HAP-1 (cell line): ENCODE measurements at places on chromosomes 5 and 9.

- DNase-seq, result no peak
Measured at GRCh38 chr5:179588166-179588565, 35.3 kb downstream of the HNRNPH1 start.

DNA sequence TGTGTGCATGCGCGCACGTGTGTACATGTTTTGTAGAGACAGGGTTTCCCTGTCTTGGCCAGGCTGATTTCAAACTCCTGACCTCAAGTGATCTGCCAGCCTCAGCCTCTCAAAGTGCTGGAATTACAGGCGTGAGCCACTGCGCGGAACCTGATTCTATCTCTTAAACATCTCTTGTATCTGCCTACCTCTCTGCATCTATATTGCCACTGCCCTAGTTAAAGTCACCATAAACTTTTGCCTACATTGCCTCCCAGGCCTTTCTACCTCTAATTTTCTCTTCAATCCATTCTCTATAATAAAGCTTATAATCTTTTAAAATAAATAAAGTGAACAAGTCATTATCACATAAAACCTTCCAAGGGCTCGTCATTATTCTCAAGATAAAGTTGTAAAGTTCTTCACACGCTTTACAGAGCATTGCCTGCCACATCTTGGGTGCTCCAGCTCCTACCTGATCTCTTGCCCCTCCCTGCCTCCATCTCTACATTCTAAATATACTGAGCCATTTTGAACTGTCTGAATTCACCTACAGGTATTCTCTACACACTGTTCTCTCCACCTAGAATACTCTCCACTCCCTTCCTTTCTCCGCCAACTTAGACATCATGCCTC lies 15.0 kb downstream of the TRPM6 start:
- DNase-seq, result no peak

DNA sequence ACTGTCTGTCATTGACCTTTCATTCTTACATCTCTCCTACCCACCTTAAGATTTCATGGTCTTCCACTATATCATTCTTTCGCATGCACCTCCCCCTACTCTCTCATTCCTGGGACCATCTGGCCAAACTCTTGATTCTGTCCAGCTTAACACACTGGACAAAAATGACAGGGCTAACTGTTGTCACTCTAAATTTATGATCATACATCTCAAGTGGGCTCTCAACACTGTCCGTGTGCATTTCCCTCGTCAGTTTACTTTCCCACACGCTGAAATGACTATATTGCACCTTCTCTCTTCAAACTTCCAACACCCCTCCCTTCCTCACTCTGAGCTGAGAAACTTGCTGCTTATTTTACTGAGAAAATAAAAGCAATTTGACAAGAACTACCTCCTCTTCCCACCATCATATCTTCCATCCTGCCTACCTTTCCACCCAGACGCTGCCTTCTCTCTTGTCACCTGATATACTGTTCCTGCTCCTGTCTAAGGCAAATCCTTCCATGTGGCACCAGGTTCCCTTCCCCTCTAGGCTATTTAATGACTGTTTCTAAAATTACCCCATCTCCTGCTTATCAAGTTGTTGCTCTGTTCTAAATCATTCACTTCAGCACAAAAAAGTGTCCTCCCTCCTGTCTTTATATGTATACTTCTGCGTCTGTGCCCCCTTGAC lies 8.1 kb upstream of the KLF9 start:
- no peak for DNase-seq

DNA sequence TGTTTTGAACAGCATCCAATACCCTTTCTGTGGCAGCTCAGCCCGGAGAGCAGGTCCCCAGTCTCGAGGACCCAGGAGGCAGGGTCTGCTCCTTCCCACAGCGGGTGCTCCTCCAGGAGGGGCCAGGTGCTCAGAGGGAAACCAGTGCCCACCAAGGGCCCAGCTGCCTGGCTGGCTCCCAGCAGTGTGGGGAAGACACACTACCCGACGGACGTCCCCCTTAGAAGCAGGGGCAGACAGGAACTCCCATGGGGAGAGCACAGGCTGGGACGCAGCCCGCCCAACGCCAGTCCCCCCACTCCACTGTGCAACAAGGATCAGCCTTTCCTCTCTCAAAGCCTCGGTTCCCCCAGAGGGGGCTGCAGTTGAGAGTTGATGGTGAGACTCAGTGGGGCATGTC lies 57.6 kb downstream of the ADAMTS2 start:
- DNase-seq, result no peak

DNA sequence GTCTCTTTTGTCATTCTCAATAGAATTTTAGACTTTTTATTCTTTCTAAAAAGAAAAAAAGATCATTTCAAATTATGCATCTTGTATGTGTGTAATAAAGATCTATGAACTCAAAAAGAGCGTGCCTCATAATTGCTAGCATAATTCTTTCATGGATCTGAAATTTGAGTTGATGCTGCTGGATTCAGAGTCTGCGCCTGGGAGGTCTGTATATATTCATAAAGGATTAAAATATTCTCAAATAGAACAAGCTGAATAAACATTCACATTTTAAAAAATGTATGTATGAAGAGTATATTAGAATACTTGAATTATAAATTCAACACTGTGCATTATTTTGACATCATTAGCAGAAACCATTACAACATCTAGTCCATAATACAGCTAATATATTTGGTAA lies 297.8 kb upstream of the GRAMD2B start:
- no peak for DNase-seq

GRCh38 chr9:88927510-88927909 lies 63.8 kb upstream of the S1PR3 start:
- no peak for DNase-seq

DNA sequence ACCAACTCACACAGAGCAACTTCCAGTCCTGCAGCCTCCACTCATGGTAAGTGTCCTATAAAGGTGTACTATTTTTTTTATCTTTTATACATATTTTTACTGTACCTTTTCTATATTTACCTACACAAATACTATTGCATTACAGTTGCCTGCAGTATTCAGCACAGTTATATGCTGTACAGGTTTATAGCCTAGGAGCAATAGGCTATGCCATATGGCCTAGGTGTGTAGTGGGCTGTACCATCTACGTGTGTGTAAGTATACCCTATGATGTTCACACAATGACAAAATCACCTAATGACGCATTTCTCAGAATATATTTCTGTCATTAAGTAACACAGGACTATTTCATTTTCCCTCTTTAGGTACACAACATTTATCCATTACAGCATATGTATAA lies 16.7 kb downstream of the S100Z start:
- no peak for DNase-seq

DNA sequence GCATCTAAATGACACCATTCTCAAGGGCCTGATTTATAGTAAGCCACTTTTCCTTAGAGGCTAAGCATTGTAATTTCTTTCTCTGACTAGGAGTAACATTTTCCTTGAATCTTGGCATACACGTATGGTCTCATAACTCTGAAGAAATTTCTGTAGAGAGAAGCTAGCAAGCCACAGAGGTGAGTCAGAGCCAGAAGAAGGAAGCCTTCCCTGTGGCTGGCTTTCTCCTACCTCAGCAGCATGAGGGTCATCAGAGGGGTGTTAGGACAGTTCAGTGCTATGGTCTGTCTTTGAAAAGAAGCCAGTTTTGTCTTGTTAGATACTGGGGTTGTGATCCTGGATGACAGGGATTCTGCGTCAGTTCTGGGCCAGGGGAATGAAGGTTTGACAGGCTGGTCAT lies 3.2 kb downstream of the SNX30 start:
- DNase-seq, result no peak

- DNase-seq, result no peak
Measured at GRCh38 chr5:54384356-54384933, 71.1 kb upstream of the HSPB3 start.

GRCh38 chr5:158236511-158237335 lies 377.8 kb upstream of the CLINT1 start:
- no peak for DNase-seq

- DNase-seq, result no peak
Measured at GRCh38 chr5:67578011-67578410, 381.4 kb upstream of the CD180 start.

GRCh38 chr9:113322671-113323070 lies 17.4 kb downstream of the WDR31 start:
- DNase-seq, result no peak

DNA sequence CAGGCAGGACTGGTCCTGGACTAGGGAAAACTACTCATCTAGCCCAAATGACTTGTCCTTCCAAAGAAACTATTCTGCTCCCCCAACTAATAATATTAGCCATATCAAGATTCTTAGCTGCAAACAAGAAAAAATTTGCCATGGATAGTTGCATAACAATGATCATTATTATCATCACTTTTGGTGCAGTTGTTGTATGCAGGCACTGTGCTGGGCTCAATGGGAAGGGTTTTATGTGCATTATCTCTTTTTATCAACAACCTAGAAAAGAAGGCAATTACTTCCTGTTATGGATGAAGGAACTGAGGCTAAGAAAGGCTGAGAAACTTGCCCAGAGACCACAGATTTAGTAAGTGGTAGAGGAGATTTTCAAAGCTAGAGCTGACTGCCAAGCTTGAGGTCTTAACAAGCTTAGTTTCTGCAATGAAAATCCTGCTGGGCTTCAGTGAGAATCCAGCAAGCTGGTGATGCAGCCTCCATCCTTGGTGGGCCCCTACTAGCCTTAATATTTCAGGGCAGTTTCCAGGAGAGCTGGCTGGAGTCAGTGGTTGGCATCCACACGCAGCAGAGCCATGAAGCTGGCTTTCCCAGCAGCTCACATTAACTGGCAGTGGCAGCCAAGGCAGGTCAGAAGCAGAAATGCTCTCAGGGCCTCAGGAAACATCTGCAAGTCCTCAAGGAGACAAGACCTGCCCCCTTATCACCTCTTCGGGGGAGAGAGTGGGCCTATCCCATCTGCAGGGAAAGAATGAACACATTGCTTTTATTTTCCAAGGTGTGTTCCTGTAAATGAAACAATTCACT lies 20.5 kb upstream of the MEGF9 start:
- DNase-seq, result no peak

- DNase-seq, result no peak
Measured at GRCh38 chr9:108681851-108682590, 173.8 kb downstream of the ACTL7B start.

DNA sequence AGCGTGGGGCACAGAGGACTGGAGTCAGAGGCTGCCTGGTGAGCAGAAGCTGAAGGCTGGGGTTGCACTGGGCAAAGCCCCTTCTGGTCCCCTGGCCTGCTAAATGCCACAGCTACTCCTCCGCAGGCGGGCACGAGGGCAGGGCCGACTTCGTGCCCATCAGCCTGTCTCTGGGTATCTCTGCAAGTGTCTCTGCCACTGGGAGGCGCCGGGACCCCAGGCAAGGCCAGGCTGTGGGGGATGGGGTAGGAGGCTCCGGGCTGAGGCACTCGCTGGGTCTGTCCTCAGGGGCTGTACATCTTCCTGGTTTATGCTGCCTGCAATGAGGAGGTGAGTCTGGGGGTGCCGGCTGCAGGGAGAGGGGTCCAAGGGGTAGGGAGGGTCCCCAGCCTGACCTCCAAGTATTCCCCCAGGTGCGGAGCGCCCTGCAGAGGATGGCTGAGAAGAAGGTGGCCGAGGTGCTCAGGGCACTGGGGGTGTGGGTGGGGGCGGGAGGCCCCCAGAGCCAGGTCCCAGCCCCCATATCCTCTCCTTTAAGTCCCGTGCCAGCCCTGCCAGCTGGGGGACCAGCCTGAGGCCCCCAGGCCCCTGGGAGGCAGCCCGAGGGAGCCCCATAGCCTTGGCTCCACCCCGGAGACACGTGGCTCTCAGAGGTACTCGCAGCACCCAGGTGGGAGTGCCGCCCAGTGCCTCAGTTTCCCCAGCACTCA lies 25.1 kb downstream of the ADGRD2 start:
- DNase-seq, result peak; percentile 40

- no peak for DNase-seq
Measured at GRCh38 chr5:169164481-169164925, 136.4 kb downstream of the SLIT3 start.

DNA sequence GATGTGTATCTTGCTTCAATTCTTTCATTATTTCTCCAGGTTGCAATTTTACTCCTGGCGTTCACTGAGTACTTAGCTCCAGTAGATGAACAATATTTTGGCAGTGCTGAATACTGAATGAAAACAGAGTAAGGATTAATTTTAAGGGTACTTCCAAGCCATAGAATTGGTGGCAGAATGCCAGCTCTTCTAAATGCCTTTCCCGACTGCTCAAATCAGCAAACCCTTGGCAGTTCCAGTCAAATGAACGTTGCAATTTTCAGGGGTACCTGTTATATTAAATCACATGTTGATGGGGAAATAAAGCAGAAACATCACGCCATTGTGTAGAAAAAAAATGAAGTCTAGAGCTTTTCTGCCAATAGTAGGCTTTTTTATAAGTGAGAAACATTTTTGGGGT lies 282.4 kb upstream of the RPS23 start:
- DNase-seq, result no peak

- no peak for DNase-seq
Measured at GRCh38 chr5:36246036-36246800, 4.5 kb upstream of the NADK2 start.

DNA sequence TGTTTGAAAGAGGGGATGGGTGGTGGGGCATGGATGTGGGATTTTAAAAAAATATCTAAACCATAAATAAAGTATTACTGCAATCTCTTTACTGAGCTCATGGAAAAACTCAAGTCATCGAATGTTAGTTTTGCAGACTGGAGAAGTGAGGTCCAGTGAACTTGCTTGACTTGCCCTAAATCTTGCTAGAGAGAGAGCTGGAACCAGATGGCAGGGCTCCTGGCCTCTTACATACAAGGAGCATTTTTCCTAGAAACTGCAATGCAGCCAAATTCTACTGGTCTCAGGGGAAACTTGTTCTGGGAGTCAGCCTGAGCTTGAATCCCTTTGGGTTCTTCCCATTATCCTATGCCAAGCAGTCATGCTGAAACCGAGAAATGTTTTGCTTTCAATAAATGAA lies 2.9 kb upstream of the TGFBI start:
- DNase-seq, result no peak

DNA sequence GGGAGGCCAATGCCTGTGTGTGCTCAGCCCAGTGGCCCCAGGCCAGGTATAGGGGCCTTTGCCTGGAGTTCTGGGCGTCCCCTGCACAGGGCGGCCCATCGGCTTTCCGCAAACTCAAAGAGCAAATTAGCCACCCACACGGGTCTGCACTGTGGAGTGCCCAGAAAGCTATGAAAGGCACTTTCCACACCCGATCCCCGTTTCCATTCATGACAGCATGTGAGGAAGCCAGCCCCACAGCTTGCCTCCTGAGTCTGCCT lies 5.2 kb downstream of the DBH start:
- no peak for DNase-seq

- no peak for DNase-seq
Measured at GRCh38 chr5:58770136-58770535, 187.3 kb downstream of the RAB3C start.

- no peak for DNase-seq
Measured at GRCh38 chr9:136823136-136824046, 15.6 kb downstream of the RABL6 start.

GRCh38 chr9:105116052-105116868 lies 128.2 kb upstream of the SLC44A1 start:
- DNase-seq, result no peak

GRCh38 chr5:137481596-137481995 lies 17.5 kb downstream of the SPOCK1 start:
- no peak for DNase-seq
